ENCODE measurements at places on chromosomes 16 and 17.

GRCh38 chr17:40483679-40484078 is 17.7 kb downstream of the TNS4 start:
- DNase-seq: no peak

DNA sequence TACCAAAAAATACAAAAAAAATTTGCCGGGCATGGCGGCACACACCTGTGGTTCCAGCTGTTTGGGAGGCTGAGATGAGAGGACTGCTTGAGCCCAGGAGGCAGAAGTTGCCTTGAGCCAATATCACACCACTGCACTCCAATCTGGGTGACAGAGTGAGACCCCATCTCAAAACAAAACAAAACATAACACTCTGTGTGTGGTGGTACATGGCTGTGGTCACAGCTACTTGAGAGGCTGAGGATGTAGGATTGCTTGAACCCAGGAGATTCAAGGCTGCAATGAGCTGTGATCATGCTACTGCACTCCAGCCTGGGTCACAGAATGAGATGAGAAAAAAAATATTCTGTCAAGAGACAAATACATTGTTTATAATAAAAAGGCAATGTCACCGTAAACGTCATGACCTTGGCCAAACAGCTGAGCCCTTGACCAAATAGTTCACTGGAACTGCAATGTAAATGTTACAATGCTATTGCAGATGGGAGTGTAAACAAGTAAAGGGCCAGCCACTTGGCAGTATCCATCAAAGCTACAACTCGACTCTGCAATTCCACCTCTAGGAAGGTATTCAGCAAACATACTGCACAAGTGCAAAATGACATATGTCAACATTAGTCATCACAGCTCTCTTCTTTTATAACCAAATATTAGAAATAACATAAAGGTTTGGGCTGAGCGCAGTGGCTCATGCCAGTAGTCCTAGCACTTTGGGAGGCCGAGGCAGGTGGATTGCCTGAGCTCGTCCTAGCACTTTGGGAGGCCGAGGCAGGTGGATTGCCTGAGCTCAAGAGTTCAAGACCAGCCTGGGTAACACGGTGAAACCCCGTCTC is 16.9 kb downstream of the EARS2 start:
- DNase-seq: no peak

- DNase-seq: no peak
Measured at GRCh38 chr17:70859829-70860228, 690.5 kb downstream of the KCNJ2 start.

DNA sequence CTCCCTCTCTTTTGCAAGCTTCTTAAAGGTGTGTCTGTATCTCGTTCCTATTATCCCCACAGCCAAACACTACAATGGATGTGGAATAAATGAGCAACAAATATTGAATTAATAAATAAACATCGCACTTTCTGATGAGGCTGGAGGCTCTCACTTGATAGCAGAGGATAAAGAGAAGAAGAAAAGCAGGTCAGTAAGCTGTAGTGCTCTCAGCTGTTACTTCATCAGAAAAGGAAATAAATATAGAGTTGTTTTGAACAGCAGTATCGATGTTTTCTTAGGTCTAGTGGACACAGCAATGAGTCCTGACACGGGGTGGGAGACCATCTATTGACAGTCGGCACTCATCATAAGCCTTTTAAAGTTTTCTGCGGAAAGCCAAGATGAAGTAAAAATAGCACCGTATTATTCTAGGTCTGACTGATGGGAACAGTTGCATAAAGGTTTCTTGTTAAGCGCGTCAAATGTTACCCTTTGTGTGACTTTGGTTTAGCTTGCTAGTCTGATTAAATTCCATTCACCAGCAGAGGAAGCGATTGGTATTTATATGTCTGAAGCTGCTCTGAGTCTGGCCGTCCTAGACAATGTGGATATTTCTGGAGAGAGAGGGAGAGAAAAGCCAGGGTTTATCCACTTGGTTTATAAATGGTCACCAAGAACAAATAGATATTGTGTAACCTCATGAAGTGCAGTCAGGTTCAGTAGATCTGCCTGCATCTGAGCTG is 646.1 kb downstream of the CDH11 start:
- DNase-seq: no peak

- no peak for DNase-seq
Measured at GRCh38 chr17:49388290-49388640, 26.2 kb upstream of the ZNF652 start.

- DNase-seq: no peak
Measured at GRCh38 chr16:13351601-13352217, 450.3 kb downstream of the SHISA9 start.

DNA sequence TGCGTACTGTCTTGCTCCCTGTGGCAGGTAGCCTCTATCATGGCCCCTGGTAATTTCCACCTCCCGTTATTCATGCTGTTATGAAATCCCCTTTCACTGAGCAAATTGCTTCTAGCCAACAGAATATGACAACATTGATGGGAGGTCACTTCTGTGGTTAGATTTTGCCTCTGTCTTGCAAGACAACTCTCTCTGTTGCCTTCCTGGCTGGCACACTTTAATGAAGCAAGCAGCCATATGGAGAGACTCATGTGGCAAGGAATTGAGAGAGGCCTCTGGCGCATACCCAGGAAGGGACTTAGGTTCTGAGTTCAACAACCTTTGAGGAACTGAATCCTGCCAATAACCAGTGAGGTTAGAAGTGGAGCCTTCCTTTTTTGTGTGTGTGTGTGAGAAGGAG is 51.8 kb upstream of the GPRC5B start:
- DNase-seq: no peak

GRCh38 chr16:17470908-17471718 is at the start of gene XYLT1:
XYLT1 (minus strand) TSS chr16:17470960; CDS start chr16:17470796, 164 bp downstream.
- DNase-seq: no peak

- no peak for DNase-seq
Measured at GRCh38 chr17:33045216-33045615, 53.6 kb downstream of the SPACA3 start.

DNA sequence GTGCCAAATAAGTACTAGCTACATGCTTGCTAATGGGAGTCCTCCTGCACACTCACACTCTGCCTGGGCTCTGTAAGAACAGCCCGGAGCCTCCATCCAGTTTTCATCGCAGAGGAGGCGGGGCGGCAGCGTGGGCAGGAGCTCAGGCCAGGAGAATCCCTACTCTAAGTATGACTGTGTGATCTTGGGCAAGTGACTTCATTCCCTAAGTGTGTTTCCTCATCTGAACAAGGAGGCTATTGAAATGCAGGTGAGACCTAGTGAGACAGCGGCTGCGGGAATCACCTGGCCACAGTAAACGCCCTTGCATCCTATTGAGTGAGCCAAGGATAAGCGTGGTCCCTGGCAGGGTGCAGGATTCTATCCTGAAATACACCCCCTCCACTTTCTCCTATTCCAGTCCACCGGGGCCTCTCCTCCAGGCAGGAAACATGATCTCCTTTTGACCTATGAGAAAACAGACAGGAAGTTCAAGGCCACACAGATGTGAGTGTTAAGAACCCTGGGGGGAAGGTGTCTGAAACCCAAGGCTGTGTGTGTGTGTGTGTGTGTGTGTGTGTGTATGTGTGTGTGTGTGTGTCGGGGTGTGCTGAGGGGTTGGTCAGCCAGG is 5.2 kb upstream of the RAI1 start:
- no peak for DNase-seq

DNA sequence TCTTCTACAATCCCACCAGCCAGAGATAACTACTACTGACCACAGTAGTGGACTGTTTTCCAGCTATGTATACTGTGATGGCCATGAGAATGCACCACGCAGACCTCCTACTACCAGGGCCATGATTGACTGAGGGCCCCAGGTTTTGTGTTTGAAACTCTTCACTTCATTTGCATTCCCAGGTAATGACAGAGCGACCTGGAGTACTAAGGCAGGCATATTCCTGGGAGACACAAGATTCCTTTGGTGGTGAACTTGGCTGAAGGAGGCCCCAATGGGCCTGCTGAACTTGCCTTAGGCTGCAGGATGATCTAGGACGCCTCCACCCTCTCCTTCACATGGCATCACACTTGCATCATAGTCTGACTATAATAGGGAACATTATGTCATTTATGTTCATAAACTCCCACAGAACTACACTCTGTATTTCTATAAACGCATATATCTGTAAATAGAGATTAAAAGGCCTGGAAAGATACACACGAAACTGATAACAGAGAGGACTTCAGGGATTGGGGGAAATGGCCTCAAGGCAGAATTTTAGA is 30.4 kb downstream of the CLEC19A start:
- DNase-seq: no peak

- DNase-seq: no peak
Measured at GRCh38 chr17:33121272-33121671, 129.6 kb downstream of the SPACA3 start.

GRCh38 chr16:84942786-84943185 is 68.5 kb downstream of the ZDHHC7 start:
- no peak for DNase-seq

GRCh38 chr16:85557083-85557970 is 55.8 kb upstream of the GSE1 start:
- no peak for DNase-seq

DNA sequence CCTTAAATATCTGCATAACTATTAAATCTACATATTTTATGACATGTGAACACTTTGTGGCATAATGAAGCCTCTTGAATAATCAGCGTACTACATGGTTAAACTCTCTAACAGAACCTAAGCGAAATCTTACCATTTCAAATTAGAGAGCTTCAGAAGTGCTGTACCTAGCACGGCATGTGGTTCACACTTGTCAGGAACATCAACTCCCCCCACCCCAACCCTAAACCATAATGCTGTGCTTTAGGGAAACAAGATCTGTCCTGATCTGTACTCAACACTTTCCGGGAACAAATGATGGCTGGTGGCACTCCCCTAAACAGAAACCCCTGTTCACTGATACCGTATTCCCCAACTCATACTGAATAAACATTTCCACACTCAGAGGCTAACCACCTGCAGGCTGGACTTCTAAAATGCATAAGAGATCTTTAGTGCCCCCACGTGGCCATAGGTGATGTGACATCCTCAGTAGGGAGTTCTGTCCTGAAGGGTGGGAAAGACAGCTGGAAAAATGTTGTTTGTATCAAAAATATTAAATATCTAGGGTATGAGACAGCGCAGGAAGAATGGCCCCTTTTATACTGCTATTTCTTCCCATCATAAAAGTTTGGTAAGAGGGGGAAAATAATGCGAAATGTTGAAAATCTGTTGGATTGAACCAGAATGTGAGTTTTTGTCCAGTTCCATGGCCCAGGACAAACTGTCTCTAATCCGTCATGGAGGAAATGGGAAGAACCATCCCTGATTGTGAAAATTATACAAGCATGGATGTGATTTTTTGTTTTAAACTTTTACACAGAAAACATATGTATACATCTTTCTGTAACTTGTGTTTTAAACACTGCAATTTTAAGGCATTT is 88.6 kb downstream of the USP31 start:
- DNase-seq: peak; percentile 33
